Osteoblast (primary cell): ENCODE measurements at places on chromosomes 11 and 22. TPM values are rescaled to one million over a fixed set of nuclear protein-coding genes. Genes with fewer than 3 reads are reported as not detected.
A peak's percentile ranks its signal among the peaks of the same experiment; 100 is the strongest.

ZNF215 gene
- 4.3 and 5.0 TPM in 2 replicates for total RNA-seq

OR4A16 gene
- not detected in 2 replicates for total RNA-seq

PIWIL4 gene
- total RNA-seq: 1.8 and 2.1 TPM in 2 replicates

- H3K4me3 ChIP-seq: no peak overlapping the region
- no peak overlapping the region for H3K27ac ChIP-seq
- no peak for DNase-seq
- peaks cover 5% of the 10 kb centered on the region for H3K4me1 ChIP-seq
- no peaks in the 10 kb centered on the region for H3K27me3 ChIP-seq
Measured at GRCh38 chr11:130549393-130549999, 101.1 kb downstream of the ADAMTS15 start.

DNA sequence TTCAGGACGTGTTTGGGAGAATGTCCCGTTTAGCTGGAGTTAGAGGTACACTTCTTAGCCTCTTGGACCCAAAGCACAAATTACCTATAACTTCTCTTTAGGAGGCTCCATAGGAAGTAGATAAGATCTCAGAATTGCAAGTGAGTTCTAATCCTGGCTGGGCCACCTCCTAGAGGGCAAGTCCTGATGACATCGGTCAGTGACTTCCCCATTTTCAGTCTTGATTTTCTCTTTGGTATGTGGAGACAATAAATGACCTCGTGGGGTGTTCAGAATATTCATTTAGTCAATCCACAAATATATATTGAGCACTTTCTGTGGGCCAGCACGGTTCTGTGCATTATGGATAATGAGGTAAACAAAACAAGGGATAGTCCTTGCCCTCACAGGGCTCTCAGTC, 208.6 kb downstream of the CWF19L2 start:
- H3K36me3 ChIP-seq: no peaks in the 10 kb centered on the region
- no peak for DNase-seq
- H3K4me3 ChIP-seq: no peak overlapping the region
- no peaks in the 10 kb centered on the region for H3K4me1 ChIP-seq
- no peaks in the 10 kb centered on the region for H3K27me3 ChIP-seq
- no peak overlapping the region for H3K27ac ChIP-seq

DNA sequence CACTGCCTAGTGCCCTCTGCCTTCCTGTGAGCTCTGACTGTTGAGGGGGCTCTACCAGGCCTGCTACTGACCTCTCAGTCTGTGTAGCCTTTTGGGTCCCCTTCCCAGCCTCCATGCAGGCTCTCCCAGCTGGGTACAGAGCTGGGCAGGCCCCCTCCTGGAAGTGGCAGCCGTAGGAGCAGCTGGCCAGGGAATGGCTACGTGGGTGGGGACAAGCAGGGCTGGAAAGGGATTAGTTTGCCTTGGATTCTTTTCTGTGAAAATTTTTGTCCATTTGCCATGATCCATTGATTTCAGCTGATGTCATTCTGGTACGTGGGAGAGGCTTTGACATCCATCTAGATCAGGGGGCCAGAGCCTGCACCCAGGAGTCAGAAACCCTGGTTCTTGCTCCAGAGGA, 23.9 kb upstream of the NECTIN1 start:
- no peak overlapping the region for H3K4me3 ChIP-seq
- no peaks in the 10 kb centered on the region for H3K36me3 ChIP-seq
- peaks cover 5% of the 10 kb centered on the region for H3K4me1 ChIP-seq

GRCh38 chr11:39036021-39036420, 2423.4 kb downstream of the LRRC4C start:
- no peak for DNase-seq
- no peaks in the 10 kb centered on the region for H3K36me3 ChIP-seq
- no peaks in the 10 kb centered on the region for H3K27me3 ChIP-seq
- no peak overlapping the region for H3K27ac ChIP-seq

- H3K36me3 ChIP-seq: no peaks in the 10 kb centered on the region
- no peak overlapping the region for H3K27ac ChIP-seq
- peak; percentile 58 for DNase-seq
- H3K27me3 ChIP-seq: no peaks in the 10 kb centered on the region
Measured at GRCh38 chr11:67647471-67647870, 3.1 kb downstream of the ACY3 start.

GRCh38 chr11:27421819-27422494, 50.6 kb downstream of the LGR4 start:
- no peak for DNase-seq
- H3K36me3 ChIP-seq: no peaks in the 10 kb centered on the region
- H3K4me1 ChIP-seq: peaks cover 24% of the 10 kb centered on the region
- H3K27me3 ChIP-seq: no peaks in the 10 kb centered on the region
- H3K4me3 ChIP-seq: no peak overlapping the region
- no peak overlapping the region for H3K27ac ChIP-seq

DNA sequence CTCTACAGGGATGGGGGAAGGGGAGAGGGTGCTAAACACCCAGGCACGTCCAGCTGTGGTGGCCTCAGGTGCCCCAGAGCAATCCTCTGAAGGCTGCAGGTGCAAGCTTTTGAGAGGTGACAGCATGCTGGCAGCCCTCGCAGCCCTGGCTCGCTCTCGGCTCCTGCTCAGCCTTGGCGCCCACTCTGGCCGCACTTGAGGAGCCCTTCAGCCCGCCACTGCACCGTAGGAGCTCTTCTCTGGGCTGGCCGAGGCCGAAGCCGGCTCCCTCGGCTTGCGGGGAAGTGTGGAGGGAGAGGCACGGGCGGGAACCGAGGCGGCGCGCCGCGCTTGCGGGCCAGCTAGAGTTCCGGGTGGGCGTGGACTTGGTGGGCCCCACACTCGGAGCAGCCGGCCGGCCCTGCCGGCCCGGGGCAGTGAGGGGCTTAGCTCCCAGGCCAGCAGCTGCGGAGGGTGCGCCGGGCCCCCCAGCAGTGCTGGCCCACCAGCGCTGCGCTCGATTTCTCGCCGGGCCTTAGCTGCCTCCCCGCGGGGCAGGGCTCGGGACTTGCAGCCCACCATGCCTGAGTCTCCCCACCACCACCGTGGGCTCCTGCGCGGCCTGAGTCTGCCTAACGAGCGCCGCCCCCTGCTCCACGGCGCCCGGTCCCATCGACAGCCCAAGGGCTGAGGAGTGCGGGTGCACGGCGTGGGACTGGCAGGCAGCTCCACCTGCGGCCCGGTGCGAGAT, 112.1 kb downstream of the TRIM29 start:
- H3K4me3 ChIP-seq: no peak overlapping the region
- peaks cover 8% of the 10 kb centered on the region for H3K27me3 ChIP-seq
- no peak for DNase-seq
- no peaks in the 10 kb centered on the region for H3K36me3 ChIP-seq
- H3K27ac ChIP-seq: no peak overlapping the region
- no peaks in the 10 kb centered on the region for H3K4me1 ChIP-seq

- H3K27ac ChIP-seq: no peak overlapping the region
- DNase-seq: no peak
- no peak overlapping the region for H3K4me3 ChIP-seq
- no peaks in the 10 kb centered on the region for H3K4me1 ChIP-seq
Measured at GRCh38 chr11:97687111-97687510, 1297.3 kb downstream of the JRKL start.

DNA sequence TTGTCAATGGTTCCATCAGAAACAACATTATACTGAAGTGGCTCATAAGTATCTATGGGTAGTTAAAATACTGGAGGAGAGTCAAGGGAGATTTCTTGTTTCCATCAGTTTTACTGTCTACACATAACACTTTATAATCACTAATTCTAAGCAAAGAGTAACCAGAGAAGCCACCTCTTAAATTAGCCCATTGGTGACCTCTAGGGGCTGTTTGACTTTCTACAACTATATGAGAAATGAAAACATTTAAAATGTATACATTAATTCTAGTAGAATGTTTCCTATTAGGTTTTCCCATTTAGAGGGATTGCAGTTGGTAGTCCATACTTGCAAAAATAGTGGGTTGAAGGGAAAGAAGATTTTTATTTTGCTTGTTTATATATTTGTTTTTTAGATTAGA, 504.3 kb downstream of the FAM181B start:
- no peaks in the 10 kb centered on the region for H3K36me3 ChIP-seq
- DNase-seq: no peak
- no peaks in the 10 kb centered on the region for H3K27me3 ChIP-seq
- no peaks in the 10 kb centered on the region for H3K4me1 ChIP-seq
- H3K4me3 ChIP-seq: no peak overlapping the region

DNA sequence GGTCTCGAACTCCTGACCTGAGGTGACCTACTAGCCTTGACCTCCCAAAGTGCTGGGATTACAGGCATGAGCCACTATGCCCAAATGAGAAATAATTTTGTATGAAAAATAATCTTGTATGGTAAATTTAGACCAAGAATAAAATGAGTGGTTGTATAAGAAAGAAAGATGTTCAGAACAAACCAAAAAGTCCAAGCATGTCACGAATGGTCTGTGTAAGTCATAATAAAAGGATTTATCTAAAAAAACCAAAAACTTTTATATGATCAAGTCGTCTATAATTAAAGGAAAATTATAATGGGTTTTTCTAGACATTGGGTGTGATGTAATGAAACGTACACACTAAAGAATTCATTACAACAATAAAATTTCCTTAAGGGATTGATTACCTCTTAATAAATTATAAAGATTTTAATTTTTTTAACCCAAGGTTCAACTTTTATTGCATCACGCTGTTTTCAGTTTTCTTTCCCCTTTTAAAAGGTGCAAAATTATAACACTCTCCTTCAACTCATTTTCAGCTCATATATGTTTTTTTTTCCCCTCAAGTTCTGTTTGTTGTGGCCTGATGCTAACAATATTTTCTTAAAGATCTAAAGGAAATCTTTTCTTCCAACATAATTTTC, 8.9 kb upstream of the AQP11 start:
- H3K4me1 ChIP-seq: no peaks in the 10 kb centered on the region
- DNase-seq: no peak
- no peaks in the 10 kb centered on the region for H3K36me3 ChIP-seq
